ENCODE measurements at places on chromosomes 5 and 9. TPM values are rescaled to one million over a fixed set of nuclear protein-coding genes. Genes with fewer than 3 reads are reported as not detected.

FAM221B gene
- not detected for total RNA-seq

MPDZ gene
- total RNA-seq = 17.2 TPM

SPINK13 gene
- total RNA-seq = not detected

MAMDC2 gene
- 3.4 TPM for total RNA-seq

UGCG gene
- 74.1 TPM for total RNA-seq

SLC4A9 gene
- not detected for total RNA-seq

CKMT2 gene
- not detected for total RNA-seq

PCA3 gene
- total RNA-seq = not detected

HNRNPH1 gene
- total RNA-seq = 265 TPM

TMEM232 gene
- 0.22 TPM for total RNA-seq

KCNIP1 gene
- 0.27 TPM for total RNA-seq

CCDC183 gene
- not detected for total RNA-seq

UBE2QL1 gene
- 0.02 TPM for total RNA-seq

TLX3 gene
- total RNA-seq = not detected

DNA sequence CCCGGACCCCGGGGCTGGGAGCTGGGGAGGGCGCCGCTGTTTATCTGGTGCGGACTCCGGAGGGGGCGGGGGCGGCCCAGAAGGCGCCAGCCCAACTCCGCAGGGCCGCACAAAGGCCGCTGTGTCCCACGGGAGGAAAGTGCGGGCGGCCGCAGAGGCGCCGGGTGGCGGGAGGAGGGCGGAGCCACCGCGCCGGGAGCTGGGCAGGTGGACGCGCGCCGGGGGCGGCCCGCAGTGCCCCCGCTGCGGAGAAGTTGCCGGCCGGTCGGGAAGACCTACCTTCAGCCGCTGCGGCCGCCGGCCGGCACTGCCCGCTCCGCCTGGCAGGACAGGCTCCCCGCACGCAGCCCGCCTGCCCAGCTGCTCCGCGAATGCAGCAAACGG is 43.6 kb downstream of the NACC2 start:
- DNase-seq = peak; percentile 29

- peak; percentile 85 for DNase-seq
Observed at GRCh38 chr5:143061161-143061945, 291.2 kb downstream of the ARHGAP26 start.

- no peak for DNase-seq
Observed at GRCh38 chr9:13054389-13054788, 225.1 kb downstream of the MPDZ start.

- DNase-seq = peak; percentile 35
Observed at GRCh38 chr5:140108093-140109017, 5.6 kb upstream of the PURA start.

DNA sequence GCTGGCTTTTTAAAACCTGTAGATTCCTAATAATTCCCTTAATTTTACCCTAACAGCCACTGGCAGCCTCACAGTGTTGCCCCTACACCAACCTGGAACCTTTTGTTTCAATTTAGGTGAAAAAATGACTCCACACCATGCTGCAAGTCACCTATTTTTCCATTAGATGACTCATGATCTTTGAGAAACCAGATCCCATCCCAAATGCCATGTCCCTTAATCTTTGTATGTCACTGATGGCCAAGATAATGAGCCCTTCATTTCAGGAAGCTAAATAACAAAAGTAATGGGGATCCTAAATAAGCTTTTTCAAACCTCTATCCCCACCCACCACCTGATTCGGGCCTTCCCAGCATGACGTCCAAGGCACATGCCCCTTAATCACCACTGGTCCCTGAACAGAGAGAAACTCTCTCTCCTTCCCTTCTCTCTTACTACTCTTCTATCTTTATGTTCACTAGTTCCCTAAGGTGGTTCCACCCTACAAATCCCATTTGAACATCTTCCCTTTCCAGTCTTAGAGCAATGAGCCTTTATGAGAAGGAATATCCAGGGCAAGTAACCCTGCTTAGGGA is 33.6 kb downstream of the ZNF608 start:
- DNase-seq = peak; percentile 66

GRCh38 chr5:55030676-55031369 is 6.8 kb downstream of the GZMK start:
- no peak for DNase-seq

- no peak for DNase-seq
Observed at GRCh38 chr5:124726631-124727362, 19.6 kb downstream of the ZNF608 start.

DNA sequence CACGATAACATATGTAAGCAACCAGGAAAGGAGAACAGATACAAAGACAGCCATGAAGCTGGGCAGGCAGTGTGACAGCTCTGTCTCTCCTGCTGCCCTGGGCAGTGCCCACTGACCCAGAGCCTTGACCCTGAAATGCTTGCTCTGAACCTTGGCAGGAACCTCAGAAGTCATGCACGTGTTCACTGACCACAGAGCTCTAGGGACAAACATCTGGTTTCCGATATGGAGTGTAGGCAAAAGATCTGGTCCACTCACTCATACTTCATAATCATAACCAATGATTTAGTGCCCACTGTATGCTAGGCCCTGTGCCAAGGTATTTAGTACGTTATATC is 102.6 kb downstream of the FSTL4 start:
- no peak for DNase-seq

GRCh38 chr5:112512901-112513300 is 93.8 kb upstream of the EPB41L4A start:
- DNase-seq = no peak

- no peak for DNase-seq
Observed at GRCh38 chr9:122370303-122370702, 521 bp upstream of the PTGS1 start.

DNA sequence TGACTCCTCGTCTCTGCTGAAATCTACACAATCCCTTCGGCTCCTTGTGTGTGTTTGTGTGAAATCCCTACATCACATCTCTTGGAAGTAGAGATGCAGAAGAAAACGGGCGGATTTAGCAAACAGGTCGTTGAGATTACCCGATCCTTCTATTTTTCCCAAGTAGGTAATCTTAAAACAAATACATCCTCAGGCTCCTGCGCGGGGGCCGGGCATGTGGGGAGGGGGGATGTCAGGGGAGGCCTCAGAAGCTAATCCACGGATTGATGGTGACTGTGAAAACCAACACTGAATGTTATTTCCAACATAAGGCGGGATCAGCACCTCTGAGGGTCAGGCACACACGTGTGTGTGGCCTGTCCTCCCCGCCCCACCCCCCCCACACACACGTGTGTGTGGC is 137.8 kb downstream of the ROR2 start:
- DNase-seq = no peak

DNA sequence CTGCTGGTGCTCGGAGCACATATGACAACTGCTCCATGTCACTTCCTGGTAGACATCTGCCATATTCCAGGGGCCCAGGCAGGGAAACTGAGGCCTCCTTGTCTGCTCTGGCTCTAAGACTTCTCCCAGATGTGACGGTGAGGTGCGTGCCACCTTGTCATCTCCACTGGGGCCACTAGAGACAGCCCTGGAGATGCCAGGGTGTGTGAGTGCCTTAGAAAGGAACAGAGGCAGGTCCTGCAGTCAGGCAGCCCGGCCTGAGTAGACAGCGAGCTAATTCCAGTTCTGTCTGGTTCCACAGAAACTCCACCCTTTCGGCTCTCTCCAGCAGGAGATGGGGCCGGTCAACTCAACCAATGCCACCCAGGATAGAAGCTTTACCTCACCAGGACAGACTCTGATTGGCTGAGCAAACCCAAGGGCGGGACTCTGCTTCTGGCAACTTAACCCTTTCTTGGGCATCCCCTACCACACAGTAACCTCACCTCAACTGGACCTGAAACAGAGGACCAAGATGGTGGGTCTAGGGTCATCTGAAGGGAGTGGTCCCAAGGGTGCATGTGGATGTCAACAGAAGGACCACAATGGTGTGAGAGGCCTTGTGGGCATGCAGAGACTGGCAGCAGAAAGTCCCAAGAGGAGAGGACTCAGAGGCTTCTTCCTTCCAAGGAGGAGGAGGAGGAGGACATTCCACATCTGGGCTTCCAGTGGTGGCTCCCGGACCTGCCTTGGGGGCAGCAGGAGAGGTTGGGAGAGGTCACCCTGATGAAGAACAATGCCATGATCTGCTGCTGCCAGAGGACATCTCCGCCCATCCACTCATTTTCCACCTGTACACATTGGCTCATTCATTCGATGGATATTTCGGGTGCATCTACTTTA is 77.7 kb downstream of the RGS3 start:
- no peak for DNase-seq

GRCh38 chr5:59943452-59944113 is 50.1 kb upstream of the PDE4D start:
- no peak for DNase-seq

- no peak for DNase-seq
Observed at GRCh38 chr9:71518045-71518827, 250.1 kb downstream of the CEMIP2 start.

DNA sequence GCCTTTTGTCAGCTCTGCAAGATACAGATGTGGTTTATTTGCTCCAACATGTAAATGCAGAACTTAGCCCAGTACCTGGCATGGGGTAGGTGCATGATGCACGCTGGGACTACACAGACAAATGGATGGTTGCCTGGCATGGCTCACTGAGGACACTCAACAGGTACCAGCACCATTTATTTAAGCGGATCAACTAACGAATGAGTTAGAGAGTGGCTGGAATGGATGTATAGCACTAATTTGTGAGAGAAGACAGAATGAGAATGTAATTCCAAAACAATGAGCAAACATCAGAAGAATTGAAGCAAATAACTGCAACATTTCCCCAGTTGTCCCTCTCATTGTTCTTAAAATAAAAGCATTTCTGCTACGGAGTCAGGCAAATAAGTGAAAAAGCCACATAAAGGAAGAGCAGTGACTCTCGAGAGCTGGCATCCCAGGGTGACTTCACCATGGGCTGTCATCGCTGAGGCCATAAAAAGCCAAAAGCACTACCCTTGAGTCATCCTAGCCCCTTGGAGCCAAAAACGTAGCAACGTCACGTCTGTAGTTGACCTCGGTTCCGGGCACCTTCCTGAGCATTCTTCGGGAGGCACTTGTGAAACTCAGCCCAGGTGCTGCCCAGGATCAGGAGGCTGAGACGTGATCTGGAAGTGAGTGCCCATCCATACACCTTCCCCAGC is 290.3 kb downstream of the NSG2 start:
- peak; percentile 97 for DNase-seq

- no peak for DNase-seq
Observed at GRCh38 chr5:158810615-158811014, 289.1 kb downstream of the EBF1 start.

DNA sequence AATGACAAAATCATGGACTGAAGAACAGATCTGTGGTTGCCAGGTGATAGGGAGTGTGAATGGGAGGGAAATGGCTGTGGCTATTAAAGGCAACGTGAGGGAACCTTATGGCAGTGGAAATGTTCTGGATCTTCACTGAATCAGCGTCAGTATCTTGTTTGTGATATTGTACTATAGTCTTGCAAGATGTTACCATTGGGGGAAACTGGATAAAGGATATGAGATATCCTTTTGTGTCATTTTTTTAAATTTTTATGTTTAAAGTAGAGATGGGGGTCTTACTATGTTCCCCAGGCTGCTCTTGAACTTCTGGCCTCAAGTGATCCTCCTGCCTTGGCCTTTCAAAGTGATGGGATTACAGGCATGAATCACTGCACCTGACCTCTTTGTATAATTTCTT is 95.5 kb downstream of the RPS23 start:
- DNase-seq = no peak

DNA sequence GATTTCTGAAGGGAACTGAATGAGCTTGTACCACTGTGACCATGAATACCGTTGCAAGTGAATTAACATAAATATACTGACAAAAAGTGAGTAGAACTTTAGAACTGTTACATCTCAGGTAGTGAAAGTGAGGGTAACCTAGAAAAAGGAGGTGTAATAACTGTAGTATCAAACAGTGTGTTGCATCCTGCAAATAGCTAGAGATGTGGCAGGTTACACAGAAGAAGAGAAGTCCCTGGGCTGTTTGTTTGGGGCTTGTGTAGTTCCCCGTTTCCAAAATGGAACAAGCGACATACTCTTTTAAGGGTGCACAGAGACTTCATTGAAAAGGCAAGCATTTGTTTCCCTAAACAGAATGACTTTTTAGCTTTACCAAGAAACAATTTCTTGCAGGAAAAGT is 214.8 kb downstream of the NR3C1 start:
- DNase-seq = no peak

- peak; percentile 8 for DNase-seq
Observed at GRCh38 chr5:55934115-55934613, 60.6 kb downstream of the IL6ST start.

GRCh38 chr5:139091439-139092156 is 106.6 kb downstream of the SIL1 start:
- DNase-seq = peak; percentile 20

DNA sequence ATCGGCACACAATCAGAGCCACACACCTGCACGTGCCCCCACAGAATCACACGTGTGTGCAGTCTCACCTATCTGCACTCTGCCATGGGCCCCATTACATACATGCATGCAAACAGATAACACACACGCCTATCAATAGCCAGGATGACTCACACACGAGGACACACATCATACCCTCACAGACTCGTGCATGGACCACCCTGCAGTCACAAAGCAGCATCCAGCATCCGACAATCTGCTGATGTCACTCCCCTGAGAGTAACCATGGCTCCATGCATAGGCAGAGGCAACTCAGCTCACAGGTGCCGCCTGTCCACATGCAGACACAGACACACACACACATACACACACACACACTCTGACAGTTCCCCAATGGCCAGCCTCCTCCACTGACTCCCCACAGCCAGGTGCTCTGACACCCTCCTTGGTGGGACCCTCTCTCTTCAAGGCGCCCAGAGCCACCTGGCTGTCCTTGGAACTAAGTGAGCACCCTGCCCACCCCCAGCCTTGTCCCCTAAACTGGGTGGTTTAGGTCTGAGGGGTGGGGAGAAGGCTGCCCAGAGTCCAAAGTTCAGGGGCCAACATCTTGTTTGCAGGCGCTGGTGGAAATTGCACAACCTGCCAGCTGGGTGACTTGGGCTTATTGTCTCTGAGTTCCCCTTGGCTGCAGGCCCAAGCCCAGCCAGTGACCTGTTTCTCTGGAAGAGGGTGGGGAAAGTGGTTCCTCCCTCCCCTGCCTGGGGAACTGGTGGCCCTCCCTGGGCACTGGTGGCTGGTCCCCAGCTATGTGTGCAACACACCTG is 34.6 kb upstream of the NEK6 start:
- peak; percentile 72 for DNase-seq

- no peak for DNase-seq
Observed at GRCh38 chr9:105651806-105652205, 10.5 kb upstream of the TAL2 start.

- DNase-seq = no peak
Observed at GRCh38 chr5:105430516-105430915, 1867.9 kb upstream of the NUDT12 start.
